ENCODE measurements at places on chromosomes 1 and 21.

DNA sequence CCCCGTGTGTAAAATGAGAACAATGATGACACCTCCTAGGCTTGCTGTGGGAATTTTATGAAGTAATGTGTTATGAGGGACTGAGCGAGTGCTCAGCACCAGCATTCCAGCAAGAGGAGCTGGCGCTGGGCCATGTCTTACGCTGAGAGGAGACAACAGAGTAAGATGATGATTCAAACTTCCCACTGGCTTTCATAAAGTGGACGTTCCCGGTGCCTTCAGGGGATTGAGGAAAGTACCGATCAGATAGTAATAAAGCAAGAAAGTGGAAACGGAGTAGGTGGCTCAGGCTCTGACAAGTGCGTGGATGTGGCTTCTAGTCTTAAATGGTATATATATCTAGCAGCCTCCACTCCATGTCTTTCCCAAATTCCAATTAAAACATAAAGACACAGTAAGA lies 23.8 kb downstream of the EPHA10 start:
- no peak for DNase-seq

DNA sequence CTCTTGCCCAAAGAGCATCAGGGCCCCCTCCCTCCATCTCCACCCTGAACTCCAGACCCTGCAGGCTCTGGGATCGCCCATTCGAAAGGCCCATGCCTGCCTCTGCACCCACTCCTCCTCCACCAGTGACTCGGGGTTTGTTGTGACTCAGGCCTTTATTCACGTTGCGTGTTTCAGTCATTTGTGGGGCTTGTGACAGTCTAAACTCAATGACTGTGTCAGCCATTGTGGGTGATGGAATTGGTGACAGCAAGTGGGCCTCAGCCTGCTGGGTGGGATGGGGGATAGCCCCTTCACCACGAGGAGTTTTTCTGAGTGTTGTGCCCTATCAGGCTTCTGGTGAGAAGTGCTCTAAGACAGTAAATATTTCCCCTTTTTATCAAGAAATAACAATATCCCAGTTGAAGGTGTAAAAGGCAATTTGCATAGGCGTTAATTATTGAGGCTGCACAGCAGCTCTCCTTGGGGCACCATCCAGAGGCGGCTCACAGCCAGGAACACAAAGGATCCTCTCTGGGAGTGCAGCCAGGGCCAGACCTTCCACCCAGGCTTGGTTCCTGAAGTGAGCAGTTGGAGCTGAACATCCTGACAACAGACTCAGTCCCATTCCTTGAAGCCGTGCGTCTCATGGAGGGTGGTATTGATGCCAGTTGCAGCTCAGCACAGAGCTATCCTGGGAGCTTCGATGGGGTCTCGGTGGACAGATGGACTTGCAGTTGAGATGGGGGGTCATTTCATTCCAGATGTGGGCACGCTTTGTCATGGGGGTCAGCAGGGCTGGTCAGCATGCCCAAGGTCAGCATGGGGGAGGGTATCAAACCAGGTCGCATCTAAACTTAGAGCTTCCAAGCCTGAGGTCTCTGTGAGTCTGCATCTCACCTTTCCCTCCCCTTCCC lies 135.6 kb upstream of the CACNA1E start:
- no peak for DNase-seq

GRCh38 chr1:26112407-26112775 lies 767 bp downstream of the PDIK1L start:
- no peak for DNase-seq

DNA sequence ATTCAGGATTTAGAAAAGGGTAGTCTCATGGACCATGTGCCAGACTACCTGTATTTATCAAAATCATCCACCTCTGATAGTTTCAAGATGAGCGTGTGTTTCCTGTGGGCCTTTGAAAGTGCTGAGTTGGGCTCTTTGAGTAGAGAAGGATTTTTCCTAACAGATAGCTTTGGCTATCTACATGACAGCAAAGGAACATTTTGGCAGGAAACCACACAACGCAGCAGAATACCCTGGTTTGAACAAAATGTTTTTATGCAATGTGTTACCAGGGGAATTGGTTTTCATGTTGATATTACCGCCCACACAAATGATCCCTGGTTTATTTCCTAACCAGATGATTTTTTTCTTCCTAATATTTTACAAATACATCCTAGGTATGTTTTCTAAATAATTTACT lies 431.4 kb downstream of the NEGR1 start:
- DNase-seq, result no peak
